Keratinocyte (primary cell): ENCODE measurements at places on chromosomes 12 and 14. TPM values are rescaled to one million over a fixed set of nuclear protein-coding genes. Genes with fewer than 3 reads are reported as not detected.

DNA sequence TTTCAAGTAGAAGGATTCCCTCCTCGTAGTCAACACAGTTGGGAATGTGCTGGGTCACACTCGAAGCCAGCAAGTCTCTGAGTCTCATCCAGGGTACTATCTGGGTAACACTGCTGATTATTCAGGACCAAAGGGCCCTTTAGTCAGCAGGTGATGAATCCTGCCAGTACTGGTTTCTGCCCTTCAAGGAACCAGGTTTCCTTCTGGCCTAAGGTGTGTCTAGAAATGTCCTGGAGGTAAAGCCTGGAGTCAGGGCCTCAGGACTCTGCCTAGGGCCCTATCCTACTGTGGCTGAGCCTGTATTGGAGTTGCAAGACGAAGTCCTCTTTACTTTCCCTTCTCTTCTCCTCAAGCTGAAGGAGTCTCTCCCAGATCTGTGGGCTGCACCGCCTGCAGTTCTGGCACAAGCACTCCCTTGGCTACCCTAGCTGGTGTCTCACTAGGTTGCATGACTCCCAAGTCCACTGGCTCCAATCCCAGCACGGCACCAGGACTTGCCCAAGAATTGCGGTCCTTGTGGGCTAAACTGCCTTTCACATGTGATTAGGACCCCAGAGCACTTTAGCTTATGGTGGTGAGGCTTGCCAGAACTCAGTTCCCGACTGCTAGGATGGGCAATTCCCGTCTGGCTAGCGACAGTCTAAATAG, 193.7 kb upstream of the PDE3A start:
- no peak overlapping the region for H3K27ac ChIP-seq
- no peak for DNase-seq
- no peaks in the 10 kb centered on the region for H3K27me3 ChIP-seq
- H3K4me3 ChIP-seq, result no peak overlapping the region
- no peaks in the 10 kb centered on the region for H3K36me3 ChIP-seq

GRCh38 chr12:64672925-64673409, 62.7 kb downstream of the RASSF3 start:
- no peaks in the 10 kb centered on the region for H3K36me3 ChIP-seq
- DNase-seq, result no peak
- no peak overlapping the region for H3K4me3 ChIP-seq
- no peaks in the 10 kb centered on the region for H3K27me3 ChIP-seq
- H3K27ac ChIP-seq, result peak overlapping the region; percentile 19

DNA sequence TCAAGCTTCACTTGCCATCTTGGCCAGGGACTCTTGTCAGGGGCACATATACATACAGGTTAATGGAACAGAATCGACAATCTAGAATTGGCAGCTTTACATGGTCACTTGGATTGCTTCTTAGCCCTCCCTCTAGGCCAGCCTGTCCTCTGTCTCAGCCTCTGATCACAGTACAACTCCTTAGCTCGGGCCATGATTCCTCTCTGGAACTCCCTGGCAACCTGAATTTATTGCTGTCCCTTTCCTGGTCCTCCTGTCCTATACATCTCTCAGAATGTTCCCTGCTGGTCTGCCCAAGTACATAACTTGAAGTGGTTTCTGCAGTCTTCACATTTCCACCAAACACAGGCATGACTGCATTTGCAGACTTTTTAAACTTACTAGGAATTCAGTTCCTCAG, 79.9 kb upstream of the CCDC175 start:
- no peak for DNase-seq
- H3K36me3 ChIP-seq, result no peaks in the 10 kb centered on the region
- H3K27me3 ChIP-seq, result no peaks in the 10 kb centered on the region

GRCh38 chr14:24680516-24680915, 46.5 kb upstream of the GZMB start:
- H3K27me3 ChIP-seq, result no peaks in the 10 kb centered on the region
- no peak overlapping the region for H3K4me3 ChIP-seq
- DNase-seq, result no peak

DNA sequence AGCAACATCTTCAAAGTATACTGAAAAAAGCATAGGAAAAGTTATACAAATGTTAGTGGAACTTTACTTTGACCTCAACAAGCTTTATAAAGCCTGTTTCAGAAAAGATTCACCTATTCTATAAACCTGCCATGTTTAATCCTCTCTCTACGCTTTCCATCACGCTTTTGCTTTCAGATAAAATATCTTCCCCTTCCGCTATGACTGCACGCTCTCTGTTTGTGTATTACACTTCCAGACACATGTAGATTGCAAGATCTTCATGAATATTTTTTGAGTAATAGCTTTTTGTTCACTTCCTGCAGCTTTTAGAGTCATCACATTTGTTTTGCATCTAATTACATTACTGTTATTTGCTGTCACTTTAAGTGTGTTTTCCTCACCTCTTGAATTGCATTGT, 271.4 kb downstream of the RASSF9 start:
- no peaks in the 10 kb centered on the region for H3K27me3 ChIP-seq
- peaks cover 11% of the 10 kb centered on the region for H3K4me1 ChIP-seq
- no peak overlapping the region for H3K4me3 ChIP-seq
- no peak for DNase-seq

DNA sequence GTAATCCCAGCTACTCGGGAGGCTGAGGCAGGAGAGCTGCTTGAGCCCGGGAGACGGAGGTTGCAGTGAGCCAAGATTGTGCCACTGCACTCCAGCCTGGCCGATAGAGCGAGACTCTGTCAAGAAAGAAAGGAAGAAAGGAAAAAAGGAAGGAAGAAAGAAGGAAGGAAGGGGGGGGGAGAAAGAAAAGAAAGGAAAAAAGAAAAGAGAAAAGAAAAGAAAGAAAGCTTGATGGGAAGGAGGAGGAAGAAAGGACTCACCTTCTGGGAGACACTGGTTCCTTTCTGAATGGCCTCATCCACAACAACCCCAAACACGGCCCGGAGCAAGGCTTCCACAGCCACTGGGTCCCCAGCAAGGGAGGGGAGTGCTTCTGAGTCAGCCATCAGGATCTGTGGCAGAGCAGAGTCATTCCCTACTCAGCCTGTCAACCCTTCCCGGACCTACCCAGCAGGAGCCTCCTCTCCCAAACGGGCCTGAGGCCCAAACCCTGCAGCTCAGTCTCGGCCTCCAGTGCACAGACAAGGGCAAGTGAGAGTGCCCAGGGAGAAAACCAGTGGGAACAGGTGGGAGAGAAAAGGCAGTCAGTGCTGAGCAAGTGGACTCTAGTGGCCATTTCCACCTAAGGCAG, 7.3 kb upstream of the ZNF740 start:
- peaks cover 7% of the 10 kb centered on the region for H3K36me3 ChIP-seq
- H3K27ac ChIP-seq, result no peak overlapping the region
- H3K4me3 ChIP-seq, result no peak overlapping the region
- no peak for DNase-seq
- no peaks in the 10 kb centered on the region for H3K27me3 ChIP-seq

- no peak overlapping the region for H3K4me3 ChIP-seq
- no peak for DNase-seq
- no peaks in the 10 kb centered on the region for H3K36me3 ChIP-seq
- H3K27me3 ChIP-seq, result no peaks in the 10 kb centered on the region
- no peak overlapping the region for H3K27ac ChIP-seq
These were observed 295.7 kb downstream of the BCL11B start for GRCh38 chr14:98976271-98976670.

DNA sequence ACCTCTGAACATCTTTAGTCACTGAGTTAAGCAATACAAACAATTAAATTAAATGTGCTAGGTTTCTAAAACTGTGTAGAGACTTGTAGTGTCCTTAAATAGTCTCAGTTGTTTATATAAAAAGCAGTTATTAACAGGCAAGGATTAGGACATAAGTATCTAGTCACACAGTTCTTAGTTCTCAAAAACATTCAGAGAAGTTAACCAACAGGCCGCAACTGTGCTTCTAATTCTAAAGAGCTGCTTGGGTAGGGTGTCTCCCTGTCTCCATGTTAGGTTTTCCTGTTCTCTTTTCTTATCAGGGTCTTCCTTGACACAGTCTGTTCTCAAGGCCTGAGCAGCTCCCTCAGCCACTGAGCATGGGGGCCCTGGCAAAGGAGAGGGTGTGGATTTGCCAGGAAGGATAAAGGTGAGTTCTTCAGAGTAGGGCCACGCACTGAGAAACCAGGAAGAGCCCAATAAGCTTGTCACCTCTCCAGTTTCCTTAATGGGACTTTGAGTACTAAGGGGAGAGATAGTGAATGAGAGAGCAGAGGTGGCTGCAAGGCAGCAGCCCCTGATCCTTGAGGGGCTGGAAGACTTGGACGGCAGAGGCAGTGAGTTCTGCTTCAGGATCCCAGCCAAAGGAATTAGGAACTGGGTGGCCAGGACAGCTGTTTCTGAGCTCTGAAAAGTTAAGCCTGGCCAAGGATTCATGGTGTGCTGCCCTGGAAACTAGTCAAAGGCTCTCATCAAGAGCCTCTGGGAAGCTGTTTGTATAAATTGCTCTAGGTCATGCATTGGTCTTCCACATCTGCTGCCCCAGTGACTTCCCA, 177.3 kb downstream of the MYRFL start:
- peaks cover 4% of the 10 kb centered on the region for H3K4me1 ChIP-seq
- no peaks in the 10 kb centered on the region for H3K36me3 ChIP-seq
- H3K4me3 ChIP-seq, result no peak overlapping the region
- DNase-seq, result no peak
- no peaks in the 10 kb centered on the region for H3K27me3 ChIP-seq

DNA sequence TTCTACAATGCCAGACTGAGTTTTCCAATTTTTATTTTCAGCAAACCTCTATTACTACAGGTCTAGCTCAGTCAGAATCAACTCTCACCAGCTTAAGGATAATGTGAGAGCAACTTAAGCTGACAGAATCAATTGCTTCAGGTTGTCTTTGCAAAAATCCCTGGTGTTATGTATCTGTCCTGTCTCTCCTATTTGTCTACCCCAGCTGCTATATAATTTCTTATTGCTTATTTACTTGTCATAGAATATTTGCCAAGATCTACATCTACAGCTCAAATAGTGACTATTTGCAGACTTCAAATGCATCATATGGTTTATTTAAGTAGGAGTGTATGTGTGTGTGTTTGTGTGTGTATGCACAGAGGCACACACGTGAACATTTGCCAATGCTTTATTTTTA, 54.1 kb downstream of the FOXG1 start:
- no peaks in the 10 kb centered on the region for H3K27me3 ChIP-seq
- H3K4me1 ChIP-seq, result no peaks in the 10 kb centered on the region
- no peaks in the 10 kb centered on the region for H3K36me3 ChIP-seq
- H3K4me3 ChIP-seq, result no peak overlapping the region

DNA sequence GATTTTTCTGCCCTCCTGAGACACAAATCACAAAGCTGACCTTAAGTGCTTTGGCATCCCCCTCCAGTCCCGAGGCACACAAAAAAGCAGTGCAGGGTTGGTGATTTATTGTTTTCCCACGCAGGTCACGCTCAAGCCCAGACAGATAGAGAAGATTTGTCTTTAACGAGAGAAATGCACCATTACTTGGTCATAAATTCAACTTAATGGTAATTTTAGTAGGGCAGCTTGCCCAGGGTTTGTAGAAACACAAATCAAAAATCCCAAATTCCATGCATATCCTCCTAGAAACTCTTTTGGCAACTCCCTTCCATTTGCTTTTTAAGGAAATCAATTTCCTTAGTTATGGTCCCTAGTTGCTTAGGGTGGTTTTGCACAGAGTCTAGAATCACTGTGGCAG, 132.6 kb downstream of the IGF1 start:
- H3K4me1 ChIP-seq, result peaks cover 4% of the 10 kb centered on the region
- no peak overlapping the region for H3K4me3 ChIP-seq
- H3K27me3 ChIP-seq, result no peaks in the 10 kb centered on the region
- no peak for DNase-seq
- H3K27ac ChIP-seq, result no peak overlapping the region

- H3K4me1 ChIP-seq, result no peaks in the 10 kb centered on the region
- no peaks in the 10 kb centered on the region for H3K36me3 ChIP-seq
- H3K4me3 ChIP-seq, result no peak overlapping the region
- H3K27me3 ChIP-seq, result no peaks in the 10 kb centered on the region
These were observed 384.4 kb downstream of the NUAK1 start for GRCh38 chr12:105754313-105754712.

KRT73 gene
- polyA plus RNA-seq, result 0.03 TPM in 1 of 3 replicates, not detected in the others

KRT79 gene
- polyA plus RNA-seq, result 0.09 to 0.22 TPM (median 0.12 TPM) in 3 replicates

GPRC5D gene
- 0.08 to 0.32 TPM (median 0.19 TPM) in 3 replicates for polyA plus RNA-seq

TAS2R9 gene
- polyA plus RNA-seq, result not detected in 3 replicates

GPR68 gene
- 1.2 to 5.7 TPM (median 2.3 TPM) in 3 replicates for polyA plus RNA-seq

IL26 gene
- polyA plus RNA-seq, result not detected in 3 replicates

AGAP2 gene
- polyA plus RNA-seq, result 0.13 to 0.18 TPM (median 0.15 TPM) in 3 replicates

ANHX gene
- not detected in 3 replicates for polyA plus RNA-seq

EIF2S3B gene
- polyA plus RNA-seq, result 0.42 to 0.66 TPM (median 0.52 TPM) in 3 replicates
